ENCODE measurements at places on chromosomes 1 and 21. TPM values are rescaled to one million over a fixed set of nuclear protein-coding genes. Genes with fewer than 3 reads are reported as not detected.

The TEX38 gene
- not detected for total RNA-seq

The RIPK4 gene
- total RNA-seq, result 0.10 TPM

The RPE65 gene
- 4.0 TPM for total RNA-seq

The TACSTD2 gene
- total RNA-seq, result 0.11 TPM

The ATAD3B gene
- 9.8 TPM for total RNA-seq

The NBPF10 gene
- total RNA-seq, result 2.4 TPM

The OLIG1 gene
- 32.3 TPM for total RNA-seq

The UQCRHL gene
- 8.4 TPM for total RNA-seq

The CELA2B gene
- not detected for total RNA-seq

The BSND gene
- total RNA-seq, result not detected

The CNR2 gene
- total RNA-seq, result 0.06 TPM

The FMO2 gene
- total RNA-seq, result 4.7 TPM

The TEDDM1 gene
- not detected for total RNA-seq
